Immature natural killer cell (primary cell): ENCODE measurements at places on chromosomes 11 and 22. TPM values are rescaled to one million over a fixed set of nuclear protein-coding genes. Genes with fewer than 3 reads are reported as not detected.

GRCh38 chr22:27573280-27574001 lies 228.1 kb downstream of the MN1 start:
- DNase-seq = no peak
- H3K27ac ChIP-seq = no peak overlapping the region
- no peak overlapping the region for H3K4me3 ChIP-seq
- H3K27me3 ChIP-seq = peaks cover 5% of the 10 kb centered on the region
- no peaks in the 10 kb centered on the region for H3K4me1 ChIP-seq

ARHGEF17 gene
- polyA plus RNA-seq = not detected

GRCh38 chr11:72833811-72834493 lies 19.7 kb downstream of the ATG16L2 start:
- peaks cover 7% of the 10 kb centered on the region for H3K4me1 ChIP-seq
- H3K36me3 ChIP-seq = no peaks in the 10 kb centered on the region
- no peak for DNase-seq
- peaks cover 3% of the 10 kb centered on the region for H3K27me3 ChIP-seq
- H3K4me3 ChIP-seq = no peak overlapping the region

GRCh38 chr11:82908311-82908710 lies 6.8 kb downstream of the DDIAS start:
- DNase-seq = no peak
- H3K36me3 ChIP-seq = peaks cover 5% of the 10 kb centered on the region
- H3K27me3 ChIP-seq = no peaks in the 10 kb centered on the region
- H3K4me3 ChIP-seq = no peak overlapping the region
- peaks cover 4% of the 10 kb centered on the region for H3K4me1 ChIP-seq

PHLDB1 gene
- not detected for polyA plus RNA-seq

DNA sequence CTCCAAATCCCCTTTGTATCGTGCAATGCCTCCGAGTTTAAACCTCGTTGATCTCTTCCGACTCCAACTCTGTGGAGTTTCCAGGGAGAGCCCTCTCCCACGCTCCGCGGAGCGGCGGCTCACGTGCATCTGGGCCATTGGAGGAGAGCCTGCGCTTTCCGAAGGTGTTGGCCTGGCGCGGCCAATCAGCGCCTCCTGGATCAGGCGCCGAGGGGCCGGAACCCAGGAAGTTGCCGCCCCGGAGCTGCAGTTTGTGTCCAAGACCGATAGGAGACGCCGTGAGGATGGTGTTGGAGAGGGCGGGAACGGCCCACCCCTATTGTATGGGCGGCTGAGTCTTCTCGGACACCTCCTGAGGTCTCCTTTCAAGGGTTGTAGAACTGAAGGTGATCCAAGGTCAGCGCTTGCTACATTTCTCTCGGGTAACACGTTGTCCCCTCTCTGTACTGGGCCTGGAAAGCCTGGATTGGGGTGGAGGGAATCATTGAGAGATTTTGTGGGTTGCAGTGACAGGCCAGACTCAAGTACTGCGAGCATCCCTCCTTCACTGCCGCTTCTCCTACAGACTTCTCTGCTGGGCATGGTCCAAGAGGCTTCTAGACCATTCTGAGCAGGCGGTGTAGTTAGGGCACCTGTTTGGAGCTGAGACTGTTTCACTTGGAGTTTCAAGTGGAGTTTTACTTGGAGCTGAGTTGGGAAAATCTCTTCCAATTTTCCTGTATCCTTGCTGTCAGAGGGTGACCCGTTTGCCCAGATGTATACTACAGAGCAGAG lies 1.7 kb downstream of the ADAMTS15 start:
- peaks cover 15% of the 10 kb centered on the region for H3K4me1 ChIP-seq
- H3K27ac ChIP-seq = no peak overlapping the region
- H3K36me3 ChIP-seq = no peaks in the 10 kb centered on the region
- DNase-seq = no peak
- peaks cover 12% of the 10 kb centered on the region for H3K27me3 ChIP-seq
- no peak overlapping the region for H3K4me3 ChIP-seq

DNA sequence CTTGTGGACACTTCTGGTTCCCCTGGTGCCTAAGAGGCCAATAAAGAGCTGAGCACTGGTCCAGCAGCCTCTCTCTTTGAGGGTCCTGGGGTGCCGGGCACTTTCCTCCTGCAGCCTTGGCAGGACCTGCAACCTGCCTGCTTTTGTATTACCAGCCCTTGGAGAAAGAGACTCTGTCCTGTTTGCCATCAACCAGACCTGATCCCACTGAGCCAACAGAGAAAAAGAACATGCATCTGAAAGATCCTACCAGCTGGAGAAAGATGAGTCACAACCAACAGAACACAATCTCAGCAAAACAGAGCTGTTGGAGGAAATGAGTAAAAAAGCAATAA lies 321.0 kb downstream of the DDX10 start:
- H3K4me1 ChIP-seq = no peaks in the 10 kb centered on the region
- no peaks in the 10 kb centered on the region for H3K27me3 ChIP-seq
- no peak overlapping the region for H3K27ac ChIP-seq
- DNase-seq = no peak
- H3K36me3 ChIP-seq = no peaks in the 10 kb centered on the region

GRCh38 chr22:37343348-37343747 lies 61.0 kb downstream of the CYTH4 start:
- DNase-seq = no peak
- no peak overlapping the region for H3K27ac ChIP-seq
- no peaks in the 10 kb centered on the region for H3K36me3 ChIP-seq
- H3K4me1 ChIP-seq = no peaks in the 10 kb centered on the region

BTBD18 gene
- 0.86 TPM for polyA plus RNA-seq

DNA sequence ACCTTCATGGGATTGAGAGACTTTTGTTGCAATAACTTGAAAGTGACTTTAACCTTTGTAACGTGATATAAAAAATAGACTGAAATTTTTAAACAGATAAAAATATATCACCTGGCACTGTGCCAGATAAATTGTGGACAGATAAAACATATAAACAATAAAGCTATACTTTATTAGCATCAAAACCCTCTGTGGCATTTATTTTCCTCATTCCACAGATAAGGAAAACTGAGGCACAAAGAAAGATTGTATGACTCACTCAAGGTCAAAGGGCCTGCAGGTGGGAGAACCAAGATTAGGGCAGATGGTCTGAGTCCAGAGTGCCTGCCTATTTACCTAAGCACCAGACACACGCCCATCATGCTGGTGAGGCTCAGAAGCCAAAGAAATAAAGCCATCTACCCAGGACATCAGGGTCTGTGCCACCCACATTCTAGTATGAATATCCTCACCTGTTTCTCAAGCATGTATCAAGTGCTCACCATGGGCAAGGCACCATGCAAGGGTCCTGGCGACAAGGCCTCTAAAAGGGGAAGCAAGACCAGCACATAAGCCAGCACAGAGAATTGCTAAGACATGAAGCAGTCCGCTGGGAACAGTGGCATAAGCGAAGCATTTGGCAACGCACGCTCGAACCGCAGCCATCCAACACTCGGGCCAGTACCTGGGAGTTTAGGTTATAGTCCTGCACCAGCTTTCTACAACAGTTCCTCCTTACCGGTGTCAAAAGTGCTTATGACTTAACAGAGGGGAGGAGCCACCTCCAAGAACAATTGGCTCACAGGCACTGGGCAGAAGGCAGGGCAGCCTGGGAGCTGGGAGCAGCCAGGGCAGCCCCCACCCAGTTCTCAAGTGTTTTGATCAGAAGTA lies 17.6 kb downstream of the MYH9 start:
- H3K36me3 ChIP-seq = no peaks in the 10 kb centered on the region
- H3K4me1 ChIP-seq = peaks cover 95% of the 10 kb centered on the region
- H3K4me3 ChIP-seq = peak overlapping the region; percentile 90
- DNase-seq = no peak
- peak overlapping the region; percentile 98 for H3K27ac ChIP-seq

C11orf42 gene
- polyA plus RNA-seq = not detected

LRRC56 gene
- polyA plus RNA-seq = 0.27 TPM

DNA sequence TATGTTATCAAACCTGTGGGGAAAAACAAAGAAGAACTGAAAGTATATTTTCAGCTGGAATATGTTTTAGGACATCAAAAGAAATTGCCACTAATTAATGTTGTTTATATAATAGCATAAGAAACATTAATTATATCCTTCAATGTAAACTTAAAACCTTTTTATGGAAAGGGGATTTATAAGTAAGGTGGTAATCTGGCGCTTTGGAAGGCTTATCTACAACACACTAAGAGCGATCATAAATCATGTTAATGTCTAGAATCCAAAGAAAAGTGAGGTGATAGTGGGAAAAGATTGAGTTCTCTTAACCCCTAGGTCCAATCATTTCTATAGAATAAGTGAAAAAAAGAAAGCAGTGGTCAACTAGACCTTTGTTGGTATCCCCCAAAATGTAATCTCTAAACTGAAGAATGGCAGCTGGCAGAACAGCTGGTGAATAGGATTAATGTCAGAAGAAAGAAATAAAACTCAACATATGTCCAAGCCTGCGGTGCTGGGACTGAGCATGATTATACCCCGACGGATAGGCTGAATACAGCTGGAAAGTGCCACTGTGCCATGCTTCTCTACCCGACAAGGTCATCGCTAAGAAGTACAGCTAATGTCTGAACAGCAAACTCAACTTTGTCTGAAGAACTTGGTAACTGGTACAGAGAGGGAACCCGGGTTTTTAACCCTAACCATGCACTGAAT lies 64.0 kb downstream of the SOX6 start:
- H3K27me3 ChIP-seq = peaks cover 3% of the 10 kb centered on the region
- H3K36me3 ChIP-seq = no peaks in the 10 kb centered on the region
- H3K4me1 ChIP-seq = no peaks in the 10 kb centered on the region
